Fibroblast of mammary gland (primary cell): ENCODE measurements at places on chromosomes 2 and 18.

GRCh38 chr2:46164529-46165301, 132.5 kb upstream of the EPAS1 start:
- peak; percentile 99 for DNase-seq

DNA sequence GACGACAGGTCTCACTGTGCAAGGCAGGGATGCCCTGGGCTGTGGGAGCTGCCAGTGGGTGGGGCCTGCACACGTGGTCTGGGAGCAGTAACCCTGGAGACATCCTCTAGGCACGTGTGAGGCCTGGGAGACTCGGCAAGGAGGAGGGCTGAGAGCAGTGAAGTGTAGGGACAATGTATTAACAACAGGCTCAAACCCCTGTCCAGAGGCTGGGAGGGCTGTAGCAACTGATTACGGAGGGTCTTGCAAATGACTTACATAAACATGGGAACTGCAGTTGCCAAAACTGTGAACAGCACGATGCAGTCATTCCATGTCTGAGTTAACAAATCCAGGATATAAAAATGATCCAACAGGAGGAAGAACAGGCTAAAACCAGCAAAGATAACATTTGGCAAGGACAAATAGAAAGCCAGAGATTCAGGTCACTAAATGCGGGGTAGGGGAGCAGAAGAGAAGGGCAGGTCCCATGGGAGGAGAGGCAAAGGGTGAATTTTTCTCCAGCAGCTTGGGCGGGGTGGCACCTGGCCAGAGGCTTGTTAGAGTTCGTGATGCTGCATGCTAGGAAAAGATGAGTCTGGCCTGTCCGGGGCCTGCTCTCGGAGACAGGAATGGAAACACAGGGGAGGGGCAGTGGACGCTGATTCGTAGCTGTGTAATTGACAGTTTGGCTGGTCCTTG, 44.9 kb downstream of the CYP27C1 start:
- peak; percentile 63 for DNase-seq

GRCh38 chr2:134582547-134582899, 136.3 kb downstream of the TMEM163 start:
- no peak for DNase-seq

- peak; percentile 2 for DNase-seq
Measured at GRCh38 chr18:69559604-69560003, 158.9 kb downstream of the DOK6 start.

DNA sequence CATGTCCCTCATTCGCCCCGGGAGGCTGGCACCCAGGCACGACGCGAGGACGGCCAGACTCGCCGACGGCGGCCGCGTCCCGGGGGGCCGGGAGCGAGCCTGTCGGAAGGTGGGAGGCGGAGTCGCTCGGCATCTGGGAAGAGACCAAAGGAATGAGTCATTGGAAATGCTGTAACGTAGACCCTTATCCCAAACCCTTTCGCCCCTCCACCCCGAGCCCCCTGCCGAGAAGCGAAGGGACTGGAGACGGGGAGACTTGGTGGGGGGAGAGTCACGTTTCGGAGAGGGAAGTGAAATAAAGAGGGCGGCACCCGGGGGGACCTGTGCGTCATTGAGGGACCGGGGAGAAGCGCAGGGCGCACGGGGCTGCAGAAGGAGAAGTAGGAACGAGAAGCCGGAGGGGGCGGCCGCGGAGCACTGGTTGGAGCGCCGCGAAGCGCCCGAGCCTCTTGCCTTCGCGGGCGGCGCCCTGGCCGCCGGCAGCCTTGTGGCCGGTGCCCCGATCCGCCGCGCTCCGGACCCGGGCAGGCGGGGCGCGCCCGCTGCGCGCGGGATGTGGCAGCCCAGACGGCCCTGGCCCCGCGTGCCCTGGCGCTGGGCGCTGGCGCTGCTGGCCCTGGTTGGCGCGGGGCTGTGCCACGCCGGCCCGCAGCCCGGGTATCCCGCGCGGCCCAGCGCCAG, at the start of gene EMILIN2:
EMILIN2 (plus strand) TSS at position 371 of the 681 bp plus-strand sequence; CDS start at position 554, 183 bp downstream.
- peak; percentile 37 for DNase-seq

DNA sequence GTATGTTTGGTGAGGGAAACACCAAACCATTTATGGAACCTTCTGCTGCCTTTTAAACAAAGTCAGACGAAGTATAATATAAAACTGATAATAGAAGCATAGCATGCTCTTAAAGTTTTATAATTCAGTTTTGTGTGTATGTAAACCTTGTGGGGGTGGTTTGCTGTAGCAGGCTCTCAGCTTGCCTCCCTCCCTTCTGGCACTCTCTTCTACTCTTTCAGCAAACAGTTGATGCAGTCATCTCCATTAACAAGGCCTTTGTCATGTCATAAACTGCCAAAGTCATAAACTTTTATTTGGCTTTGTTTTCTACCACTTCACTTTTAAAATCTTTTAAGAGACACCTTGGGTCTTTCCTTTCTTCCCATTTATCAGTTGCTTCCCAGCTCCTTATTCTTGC, 448.2 kb upstream of the SETBP1 start:
- DNase-seq, result no peak

GRCh38 chr2:199524689-199525574, 67.2 kb upstream of the SATB2 start:
- no peak for DNase-seq

DNA sequence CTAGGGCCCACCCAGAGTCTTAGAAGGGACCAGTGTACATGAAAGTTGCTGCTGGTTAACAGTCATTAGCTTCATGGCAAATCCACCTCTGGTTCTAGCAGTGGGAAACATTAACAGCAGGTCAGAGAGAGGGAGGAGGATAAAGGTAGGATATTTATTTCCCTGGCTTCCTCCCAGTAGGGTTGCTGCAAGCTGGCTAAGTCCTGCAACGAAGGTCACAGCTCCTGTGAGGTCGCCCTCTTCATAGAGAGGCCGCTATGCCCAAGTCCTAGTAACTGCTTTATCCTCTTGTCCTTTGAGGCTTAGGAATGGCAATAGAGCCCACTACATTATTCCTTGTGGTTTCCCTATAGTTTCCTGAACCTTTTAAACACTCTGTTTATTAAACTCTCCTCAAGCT, 84.0 kb upstream of the ACSL3 start:
- DNase-seq, result no peak

- peak; percentile 85 for DNase-seq
Measured at GRCh38 chr2:109238580-109238979, 109.6 kb downstream of the SH3RF3 start.

- DNase-seq, result no peak
Measured at GRCh38 chr2:70891572-70892357, 43.9 kb upstream of the ATP6V1B1 start.

DNA sequence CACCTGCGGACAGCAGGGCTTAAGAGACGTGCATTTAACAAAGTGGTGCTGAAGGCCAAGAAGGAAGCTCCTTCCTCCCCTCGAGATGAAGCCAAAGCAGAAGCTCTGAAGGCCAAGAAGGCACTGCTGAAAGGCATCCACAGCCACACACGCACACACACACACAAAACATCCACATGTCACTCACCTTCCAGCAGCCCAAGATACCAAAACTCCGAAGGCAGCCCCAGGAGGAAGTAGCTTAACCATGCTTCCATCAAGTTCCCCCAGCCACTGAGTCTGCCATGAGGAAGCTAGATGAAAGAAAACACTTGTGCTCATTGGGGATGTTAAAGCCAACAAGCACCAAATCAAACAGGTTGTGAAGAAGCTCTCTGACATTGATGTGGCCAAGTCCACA, 175.7 kb upstream of the POU3F3 start:
- no peak for DNase-seq

DNA sequence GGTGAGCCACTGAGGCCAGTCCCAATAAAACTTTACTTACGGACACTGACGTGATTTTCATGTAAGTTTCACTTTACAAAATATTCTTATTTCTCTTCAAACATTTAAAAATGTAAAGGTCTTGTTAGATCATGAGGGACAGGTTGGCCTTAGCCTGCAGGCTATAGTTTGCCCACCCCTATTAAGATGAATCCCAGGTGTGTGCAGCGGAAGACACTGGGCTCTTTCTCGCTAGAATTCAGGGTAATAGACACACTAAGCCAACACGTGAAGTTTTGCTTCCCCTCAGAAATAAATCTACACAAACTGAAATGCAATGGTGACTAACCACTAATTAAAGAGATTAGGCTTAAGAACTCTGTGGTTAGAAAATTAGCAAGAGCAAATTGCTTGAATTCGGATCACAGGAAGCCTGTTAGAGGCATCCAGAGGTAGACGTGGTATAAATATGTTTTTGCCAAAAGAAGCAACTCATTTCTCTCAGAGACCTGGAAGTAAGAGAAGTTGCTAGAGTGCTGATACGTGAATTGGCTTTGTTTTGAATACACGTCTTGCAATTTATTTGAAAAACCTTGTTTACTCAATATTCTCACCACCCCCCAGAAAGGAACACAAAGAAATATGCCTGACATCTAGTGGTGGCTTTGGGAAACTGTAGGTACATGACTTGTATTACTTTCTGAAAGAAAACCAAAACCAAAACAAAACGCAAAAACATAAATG, 151.6 kb downstream of the DTNB start:
- peak; percentile 84 for DNase-seq

DNA sequence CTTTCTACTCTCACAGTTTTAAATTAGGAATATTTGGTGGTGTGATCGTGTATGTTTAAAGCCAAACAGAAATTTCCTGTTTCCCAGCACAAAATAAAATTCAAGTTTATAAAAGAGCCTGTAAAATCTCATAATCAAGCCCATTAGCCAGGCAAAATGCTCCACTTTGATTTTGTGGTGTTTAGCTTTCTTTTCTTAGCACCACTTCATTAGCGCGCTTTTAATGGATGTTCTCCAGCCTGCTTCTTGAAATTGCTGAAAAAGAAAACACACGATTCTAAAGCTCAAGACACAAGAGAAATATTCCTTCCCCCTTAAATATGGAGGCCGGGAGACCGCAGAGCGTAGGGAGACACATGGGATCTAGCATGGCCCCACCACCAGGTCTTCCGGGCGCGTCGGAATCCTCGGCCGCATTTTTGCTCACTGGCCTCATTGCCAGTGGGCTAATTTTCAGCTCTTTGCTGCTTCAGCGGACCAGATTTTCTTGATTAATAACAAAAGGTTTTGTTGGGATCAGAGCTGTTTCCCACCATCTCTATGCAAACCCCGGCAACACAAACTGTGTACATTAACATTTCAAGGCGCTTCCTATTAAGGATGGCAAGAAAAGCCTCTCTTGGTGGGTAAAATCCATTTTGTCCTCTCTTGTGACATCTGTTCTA, 40.4 kb upstream of the ID2 start:
- no peak for DNase-seq

DNA sequence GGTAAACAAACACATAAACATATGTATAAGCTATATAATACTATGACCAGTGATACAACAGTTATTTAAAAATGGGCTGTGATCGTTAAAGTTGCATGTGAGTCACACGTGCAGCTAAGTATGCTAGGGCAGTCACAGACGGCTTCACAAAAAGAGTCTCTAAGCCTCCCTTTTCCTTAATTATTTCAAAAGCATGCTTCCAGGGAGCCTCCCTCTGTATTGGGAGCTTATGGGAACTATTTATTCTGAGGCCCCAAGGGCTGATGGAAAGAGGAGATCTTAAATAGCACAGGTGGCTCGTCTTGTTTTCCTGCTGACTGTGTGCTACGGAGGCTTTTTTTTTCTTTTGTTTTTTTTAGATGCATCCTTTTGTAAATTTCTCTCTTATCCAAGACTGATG, 94.3 kb downstream of the ADCYAP1 start:
- DNase-seq, result no peak

DNA sequence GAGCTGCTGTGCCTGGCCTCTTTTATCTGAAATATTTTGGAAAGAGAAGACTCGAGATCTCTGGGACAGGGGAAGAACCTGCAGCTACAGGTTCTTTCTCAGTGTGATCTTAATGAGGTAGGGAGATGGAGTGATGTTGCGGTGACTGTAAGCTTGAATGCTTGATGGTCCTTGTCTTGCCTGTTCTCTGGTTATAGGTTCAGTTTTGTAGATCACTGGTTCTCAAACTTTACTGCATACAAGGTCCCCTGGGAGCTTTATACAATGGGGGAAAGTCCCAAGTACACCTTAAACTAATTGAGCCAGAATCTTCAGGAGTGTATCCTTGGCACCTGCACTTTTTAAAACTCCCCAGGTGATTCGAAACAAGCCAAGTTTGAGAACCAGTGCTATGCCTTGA, 136.7 kb upstream of the CXCR4 start:
- no peak for DNase-seq

- DNase-seq, result peak; percentile 85
Measured at GRCh38 chr2:65458999-65459398, 26.6 kb upstream of the SPRED2 start.

GRCh38 chr2:156087875-156088274, 244.6 kb downstream of the NR4A2 start:
- peak; percentile 8 for DNase-seq

DNA sequence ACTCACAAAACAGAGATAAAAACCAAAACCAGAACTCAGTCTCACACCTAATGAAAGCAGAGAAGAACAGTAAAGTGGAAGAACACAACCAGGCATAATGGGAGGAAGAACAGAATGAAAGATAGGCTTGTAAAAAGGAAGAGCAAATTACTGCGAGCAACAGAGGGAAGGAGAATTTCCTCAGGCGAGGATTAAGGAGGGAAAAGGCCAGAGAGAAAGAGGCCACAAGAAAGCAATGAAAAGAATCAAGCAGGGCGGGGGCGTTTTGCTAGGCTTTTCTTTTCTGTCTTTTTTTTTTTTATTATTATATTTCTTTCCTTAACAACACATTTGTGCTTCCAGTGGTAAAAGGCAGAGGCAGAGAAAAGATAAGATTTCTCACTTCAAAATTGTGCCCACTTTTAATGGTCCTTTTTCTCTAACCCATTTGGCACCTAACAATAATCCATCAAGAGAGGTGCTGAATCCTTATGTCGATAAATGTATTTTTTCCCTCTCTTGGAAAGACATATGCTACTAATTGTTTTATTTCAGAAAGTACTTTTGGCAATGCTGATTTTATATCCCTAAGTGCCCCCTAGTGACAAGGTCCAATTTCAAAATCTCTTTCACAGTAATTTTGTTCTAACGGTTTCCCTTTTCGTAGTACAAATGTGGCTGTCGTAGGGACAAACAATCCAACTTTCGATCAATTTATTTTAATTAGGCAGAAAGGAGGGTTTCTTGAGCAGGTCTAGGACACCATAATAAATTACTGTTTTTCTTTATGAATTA, 138.7 kb upstream of the AQP4 start:
- DNase-seq, result peak; percentile 28

GRCh38 chr2:229084447-229084846, 186.6 kb downstream of the PID1 start:
- DNase-seq, result peak; percentile 82

DNA sequence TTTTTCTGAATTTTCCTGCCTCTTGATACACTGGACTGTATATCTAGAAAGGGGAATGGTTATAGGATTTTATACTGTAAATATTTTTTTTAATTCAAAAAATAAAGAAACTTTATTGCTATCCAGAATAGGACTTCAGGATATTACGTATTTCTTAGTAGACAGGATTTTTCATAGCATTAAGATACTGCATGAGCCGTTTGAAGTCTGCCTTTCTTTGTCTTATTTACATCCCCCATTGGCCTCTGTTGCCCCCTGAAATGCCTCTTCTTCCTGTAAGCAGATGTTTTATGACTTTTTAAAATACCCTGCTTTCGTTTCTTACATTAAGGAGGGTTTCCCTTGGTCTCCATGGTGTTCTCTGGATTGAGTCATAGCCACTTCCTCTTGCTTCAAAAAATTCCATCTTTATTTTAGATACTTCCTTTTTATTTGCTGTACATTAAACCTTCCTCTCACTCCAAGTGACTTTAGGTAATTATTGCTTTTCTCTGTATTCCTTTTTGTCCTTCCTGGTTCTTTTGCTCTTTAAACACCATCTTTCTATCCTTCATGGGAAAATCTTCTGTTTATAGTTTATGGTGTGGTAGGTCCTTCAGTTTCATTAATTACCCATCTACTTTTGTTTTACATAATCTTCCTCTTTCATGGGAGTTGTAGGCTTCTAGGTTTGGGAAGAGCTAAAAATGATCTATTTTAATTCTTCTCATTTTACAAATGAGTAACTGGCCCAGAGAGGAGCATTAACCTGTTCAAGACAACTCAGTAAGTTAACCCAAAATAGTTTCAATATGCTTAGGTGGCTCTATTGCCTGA, 72.6 kb downstream of the ZNF532 start:
- peak; percentile 45 for DNase-seq
